ENCODE measurements at places on chromosomes 7 and 10. TPM values are rescaled to one million over a fixed set of nuclear protein-coding genes. Genes with fewer than 3 reads are reported as not detected.

GIMAP5 gene
- 35.3 TPM for total RNA-seq

SFMBT2 gene
- total RNA-seq = 52.2 TPM

LRRTM3 gene
- total RNA-seq = not detected

SFTPA2 gene
- not detected for total RNA-seq

DNA sequence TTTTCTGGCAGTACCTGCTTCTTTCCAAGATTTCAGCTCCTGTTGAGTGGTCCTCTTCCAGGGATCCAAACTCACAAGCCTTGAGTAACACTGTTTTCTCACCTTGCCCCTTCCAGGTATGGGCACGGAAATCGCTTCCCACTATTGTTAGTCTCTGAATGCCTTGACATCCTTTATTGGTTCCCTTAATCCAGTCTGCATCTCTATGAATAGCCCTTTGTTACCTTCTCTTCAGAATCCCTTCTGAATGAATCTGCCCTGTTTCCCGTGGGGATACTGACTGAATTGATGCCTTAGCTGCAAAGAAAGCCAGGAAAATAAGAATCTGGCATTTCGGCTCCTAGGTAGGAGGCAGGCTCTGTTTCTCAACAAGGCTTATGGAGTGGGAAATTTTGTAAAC lies 467.7 kb downstream of the PLXNA4 start:
- H3K36me3 ChIP-seq = no peaks in the 10 kb centered on the region
- no peaks in the 10 kb centered on the region for H3K27me3 ChIP-seq
- H3K27ac ChIP-seq = no peak overlapping the region
- H3K4me1 ChIP-seq = no peaks in the 10 kb centered on the region
- no peak overlapping the region for H3K4me3 ChIP-seq

DNA sequence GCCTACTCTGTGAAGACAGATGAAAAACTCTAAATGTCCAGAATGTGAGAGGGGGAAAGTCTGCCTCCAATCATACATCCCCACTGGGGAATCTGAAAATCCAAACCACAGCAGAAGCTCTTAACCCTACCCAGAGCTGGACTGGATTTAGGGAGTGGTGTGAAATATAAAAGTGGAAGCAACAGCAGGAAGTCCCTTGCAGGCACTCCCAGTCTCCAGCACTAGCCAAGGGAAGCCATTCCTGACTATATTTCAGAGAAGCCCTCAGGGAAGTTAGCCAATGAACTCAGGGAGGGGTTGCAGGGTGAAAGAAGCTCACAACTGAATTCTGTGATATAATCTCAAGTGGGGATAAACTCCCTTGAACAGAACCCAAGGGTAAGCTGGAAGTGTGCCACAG lies 51.5 kb downstream of the CRPPA start:
- no peaks in the 10 kb centered on the region for H3K36me3 ChIP-seq
- no peak for DNase-seq
- no peak overlapping the region for H3K27ac ChIP-seq
- H3K4me3 ChIP-seq = no peak overlapping the region
- H3K27me3 ChIP-seq = no peaks in the 10 kb centered on the region
- no peaks in the 10 kb centered on the region for H3K4me1 ChIP-seq
